ENCODE measurements at places on chromosomes 2 and 18. TPM values are rescaled to one million over a fixed set of nuclear protein-coding genes. Genes with fewer than 3 reads are reported as not detected.

MPPE1 gene
- 40.7 TPM for total RNA-seq

GPR35 gene
- total RNA-seq = 1.1 TPM

SPATA3 gene
- not detected for total RNA-seq

SPDYA gene
- 1.9 TPM for total RNA-seq

KIDINS220 gene
- total RNA-seq = 11.0 TPM

SEPTIN10 gene
- 119 TPM for total RNA-seq

PTCD3 gene
- total RNA-seq = 82.7 TPM

FOXI3 gene
- not detected for total RNA-seq

MRPS5 gene
- 69.4 TPM for total RNA-seq

ADGRF3 gene
- total RNA-seq = 0.48 TPM

DNA sequence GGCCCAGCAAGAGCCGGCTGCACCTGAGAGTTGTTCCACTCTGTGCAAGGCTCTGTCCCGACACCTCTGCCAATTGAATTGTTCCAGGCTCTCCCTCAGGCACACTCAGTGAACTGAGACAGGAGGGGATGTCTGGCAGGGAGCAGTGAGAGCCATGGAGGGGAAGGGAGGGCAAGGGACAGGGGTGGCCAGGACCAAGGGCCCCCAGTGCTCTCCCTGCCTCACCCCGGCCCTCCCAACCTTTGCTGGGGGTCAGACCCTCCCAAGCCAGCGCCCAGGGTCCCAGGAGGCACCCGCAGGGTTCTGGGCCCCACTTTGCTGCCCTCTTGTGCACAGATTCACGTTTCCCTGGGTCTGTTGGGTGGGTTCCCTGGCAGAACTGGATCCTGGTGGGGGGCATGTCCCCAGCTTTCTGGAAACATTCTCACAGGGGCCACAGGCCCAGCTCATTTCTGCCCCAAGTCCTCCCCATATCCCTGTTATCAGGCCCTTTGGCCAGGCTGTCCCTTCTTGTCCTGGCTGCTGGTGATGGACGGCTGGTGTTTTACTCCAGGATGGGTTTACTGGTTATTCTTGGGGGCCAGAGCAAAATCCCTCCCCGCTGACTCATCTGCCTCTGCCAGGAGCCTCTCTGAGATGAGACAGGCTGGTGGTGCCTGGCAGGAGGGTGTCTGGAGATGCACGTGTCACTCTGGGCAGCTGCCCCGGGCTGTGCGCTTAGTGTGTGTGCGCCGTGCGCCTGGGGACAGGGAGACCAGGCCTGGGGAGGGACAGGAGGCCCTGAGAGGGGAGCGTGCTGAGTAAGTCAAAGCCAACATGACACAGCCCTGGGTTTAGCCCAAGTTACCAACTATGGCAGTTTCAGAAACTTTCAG is 136.5 kb upstream of the CTDP1 start:
- H3K4me1 ChIP-seq = no peaks in the 10 kb centered on the region
- H3K36me3 ChIP-seq = no peaks in the 10 kb centered on the region
- no peak overlapping the region for H3K4me3 ChIP-seq
- peaks cover 80% of the 10 kb centered on the region for H3K27me3 ChIP-seq

DNA sequence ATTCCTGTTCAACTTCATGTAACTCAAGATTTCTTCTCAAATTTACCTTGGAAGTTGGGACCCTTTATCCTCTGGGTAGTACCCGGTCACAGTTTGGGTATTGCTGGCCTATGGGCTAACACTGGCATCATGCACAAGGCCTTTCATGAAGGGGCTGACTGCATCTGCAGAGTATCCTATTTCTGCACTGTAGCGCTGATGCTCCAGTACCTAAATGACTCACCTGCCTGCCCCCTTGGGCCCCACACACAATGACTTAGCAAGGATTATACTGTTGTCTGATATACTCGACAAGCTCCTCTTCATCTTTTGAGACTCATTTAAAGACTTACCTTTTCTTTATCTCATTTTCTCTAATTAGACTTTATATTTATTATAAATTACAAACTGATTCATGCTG is 39.9 kb downstream of the DNAH6 start:
- no peaks in the 10 kb centered on the region for H3K4me1 ChIP-seq
- H3K27ac ChIP-seq = no peak overlapping the region

GRCh38 chr2:59237311-59237710 is 996.2 kb upstream of the FANCL start:
- H3K27ac ChIP-seq = no peak overlapping the region
- H3K27me3 ChIP-seq = no peaks in the 10 kb centered on the region
- no peaks in the 10 kb centered on the region for H3K36me3 ChIP-seq
- DNase-seq = no peak
- 0 out of 2 replicates have a peak, but pooled peaks cover 5% of the 10 kb centered on the region for H3K4me1 ChIP-seq
- H3K4me3 ChIP-seq = no peak overlapping the region

- no peak overlapping the region for H3K4me3 ChIP-seq
- peaks cover 52% of the 10 kb centered on the region for H3K4me1 ChIP-seq
- DNase-seq = no peak
- no peaks in the 10 kb centered on the region for H3K27me3 ChIP-seq
- H3K27ac ChIP-seq = no peak overlapping the region
Measured at GRCh38 chr2:119231975-119232665, 8.5 kb downstream of the STEAP3 start.

- DNase-seq = no peak
- no peak overlapping the region for H3K27ac ChIP-seq
- no peak overlapping the region for H3K4me3 ChIP-seq
Measured at GRCh38 chr18:35051641-35052377, 10.6 kb downstream of the MAPRE2 start.

DNA sequence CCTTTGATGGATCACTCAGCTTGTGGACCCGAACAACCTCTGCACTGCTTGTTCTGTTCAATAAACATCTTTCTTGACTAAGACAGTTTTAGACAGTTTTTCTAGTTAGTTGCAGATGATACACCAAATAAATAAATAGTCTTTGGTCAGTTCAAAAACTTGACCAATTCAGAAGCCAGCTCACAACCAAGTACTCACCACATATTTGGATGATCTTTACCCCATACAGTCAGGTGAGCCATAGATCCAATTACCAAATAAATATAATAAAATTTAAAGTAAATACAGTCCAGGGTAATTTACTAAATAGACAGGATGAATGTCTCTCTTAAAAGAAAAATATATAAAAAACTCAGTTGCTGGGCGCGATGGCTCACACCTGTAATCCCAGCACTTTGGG is 18.2 kb downstream of the SCN3A start:
- no peaks in the 10 kb centered on the region for H3K36me3 ChIP-seq
- H3K4me1 ChIP-seq = no peaks in the 10 kb centered on the region
- no peak for DNase-seq
- H3K27me3 ChIP-seq = no peaks in the 10 kb centered on the region

Data from PC-9 (cell line).